D341Med (cell line): ENCODE measurements at places on chromosomes 5 and 9.

- DNase-seq = peak; percentile 52
These were observed 32.7 kb downstream of the TMEFF1 start for GRCh38 chr9:100505564-100506159.

- DNase-seq = peak; percentile 87
These were observed 62.6 kb downstream of the NEK6 start for GRCh38 chr9:124320062-124320973.

- DNase-seq = no peak
These were observed 38.7 kb downstream of the SLC28A3 start for GRCh38 chr9:84301851-84302250.

DNA sequence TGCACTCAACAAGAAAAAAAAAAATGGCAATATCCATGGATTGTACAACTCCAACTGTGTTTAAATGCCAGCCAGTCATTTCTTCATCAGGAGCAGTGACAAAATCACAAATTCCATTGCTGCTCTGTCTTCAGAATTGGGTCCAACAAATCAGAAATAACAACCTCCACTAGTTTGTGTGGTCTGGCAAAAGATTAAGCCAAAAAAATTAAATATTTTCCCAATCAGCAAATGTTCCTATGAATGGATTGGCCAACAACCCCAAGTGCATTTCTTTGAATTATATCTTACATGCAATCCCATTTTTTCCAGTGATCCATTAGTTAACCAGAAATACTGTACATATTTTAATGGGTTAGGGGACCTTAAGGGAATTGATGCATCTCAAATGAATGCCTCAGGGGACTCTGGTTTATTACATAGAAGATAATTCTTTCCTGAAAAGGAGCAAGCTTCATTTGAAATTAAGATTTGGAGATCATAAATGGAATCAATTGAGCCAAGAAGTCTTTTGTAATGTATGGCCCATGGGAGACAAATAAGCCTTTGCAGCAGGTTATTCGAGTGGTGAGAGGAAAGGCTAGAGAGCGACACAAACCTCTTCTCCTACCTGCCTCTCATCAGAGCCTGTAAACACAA lies 131.8 kb downstream of the TLE1 start:
- DNase-seq = no peak

- DNase-seq = no peak
These were observed 12.9 kb downstream of the HAVCR1 start for GRCh38 chr5:157046041-157046440.

- no peak for DNase-seq
These were observed 195.5 kb downstream of the SEMA5A start for GRCh38 chr5:9350301-9350797.

DNA sequence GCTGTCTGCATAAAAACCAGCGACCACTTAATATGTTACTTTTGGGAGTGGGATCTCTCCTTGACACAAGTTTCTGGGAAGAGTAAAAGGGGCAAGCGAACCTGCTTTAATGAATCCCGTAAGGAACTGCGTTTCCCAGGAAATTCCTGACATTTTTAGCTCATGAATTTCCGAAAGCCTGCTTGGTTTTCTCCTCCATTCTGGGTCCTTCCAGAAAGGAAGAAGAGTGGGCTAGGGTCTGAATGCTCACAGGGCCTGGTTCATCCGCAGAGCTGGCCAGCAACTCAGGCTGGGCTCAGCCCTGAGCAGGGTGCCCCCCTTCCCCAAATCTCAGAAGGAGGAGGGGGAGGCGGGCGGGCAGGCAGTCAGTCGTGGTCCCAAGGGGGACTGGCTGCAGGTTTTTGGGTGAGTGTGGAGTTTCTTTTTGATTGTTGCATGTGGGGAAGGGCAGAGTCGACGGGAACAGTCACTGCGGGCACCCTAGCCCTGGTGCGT lies 1.2 kb upstream of the PURA start:
- DNase-seq = no peak

DNA sequence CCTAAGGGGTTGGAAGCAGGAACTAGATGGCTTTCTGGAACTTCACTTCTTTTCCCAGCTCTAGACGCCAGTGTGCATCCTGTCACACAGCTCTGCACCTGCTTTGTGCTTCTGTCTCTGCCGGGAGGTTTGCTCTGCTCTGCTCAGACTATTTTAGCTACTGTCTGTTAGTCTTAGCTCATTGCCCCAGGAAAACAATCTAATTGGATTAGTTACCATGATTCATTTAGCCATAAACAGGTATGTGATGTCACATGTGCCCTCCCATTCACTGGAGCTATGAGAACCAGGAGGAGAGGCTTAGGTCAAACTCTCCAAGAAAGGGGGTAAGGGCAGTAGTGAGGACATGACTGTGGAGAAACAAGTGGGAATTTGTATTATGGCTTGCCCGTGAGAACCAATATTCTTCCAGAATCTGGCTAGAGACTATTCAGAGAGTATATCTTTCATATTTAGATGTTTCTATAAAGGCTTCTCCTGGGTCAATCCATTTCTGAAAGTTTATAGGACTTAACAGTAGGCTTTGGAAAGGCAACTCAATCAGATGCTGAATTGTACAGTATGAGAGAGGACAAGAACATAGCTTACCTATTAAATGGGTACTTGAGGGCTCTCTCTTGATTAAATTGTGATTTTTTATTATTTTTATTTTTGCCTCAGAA lies 22.4 kb upstream of the NREP start:
- no peak for DNase-seq
